CD14-positive monocyte (primary cell): ENCODE measurements at places on chromosomes 5 and 9. TPM values are rescaled to one million over a fixed set of nuclear protein-coding genes. Genes with fewer than 3 reads are reported as not detected.

RELL2 gene
- 1.0 TPM for polyA plus RNA-seq

AJM1 gene
- polyA plus RNA-seq, result 0.10 TPM

LYSMD3 gene
- polyA plus RNA-seq, result 1.8 and 6.0 TPM in 2 replicates

BARHL1 gene
- not detected for polyA plus RNA-seq

SPDL1 gene
- 1.1 and 1.6 TPM in 2 replicates for polyA plus RNA-seq
